ENCODE measurements at places on chromosomes 6 and 20.

- no peak for DNase-seq
These were observed 801 bp downstream of the CCDC28A start for GRCh38 chr6:138774370-138774769.

DNA sequence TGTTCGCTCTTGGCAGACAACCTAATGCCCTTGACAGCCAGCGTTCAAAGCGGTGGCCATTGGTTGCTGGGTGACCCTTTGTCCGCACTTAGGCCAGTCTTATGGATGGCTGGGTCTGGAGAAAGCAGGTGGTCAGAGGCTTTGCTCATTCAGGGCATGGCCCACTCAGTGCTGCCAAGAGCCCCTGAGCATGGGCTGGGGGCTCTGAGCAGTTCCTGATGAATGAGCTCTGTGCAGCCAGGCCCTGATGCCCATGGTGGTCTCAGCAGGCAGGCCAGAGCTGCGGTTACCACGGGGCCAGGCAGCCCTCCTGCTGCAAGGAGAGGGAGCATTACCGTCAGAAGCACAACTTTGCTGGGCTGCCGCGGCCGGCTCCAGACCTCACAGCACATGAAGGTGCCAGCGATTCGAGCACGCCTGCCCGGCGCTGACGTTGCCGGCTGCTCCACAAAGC lies 36.3 kb downstream of the CDH4 start:
- DNase-seq, result no peak

- DNase-seq, result no peak
These were observed 105.8 kb upstream of the SUPT3H start for GRCh38 chr6:45483501-45483900.

- DNase-seq, result no peak
These were observed 3.9 kb upstream of the SULF2 start for GRCh38 chr20:47789081-47789763.

DNA sequence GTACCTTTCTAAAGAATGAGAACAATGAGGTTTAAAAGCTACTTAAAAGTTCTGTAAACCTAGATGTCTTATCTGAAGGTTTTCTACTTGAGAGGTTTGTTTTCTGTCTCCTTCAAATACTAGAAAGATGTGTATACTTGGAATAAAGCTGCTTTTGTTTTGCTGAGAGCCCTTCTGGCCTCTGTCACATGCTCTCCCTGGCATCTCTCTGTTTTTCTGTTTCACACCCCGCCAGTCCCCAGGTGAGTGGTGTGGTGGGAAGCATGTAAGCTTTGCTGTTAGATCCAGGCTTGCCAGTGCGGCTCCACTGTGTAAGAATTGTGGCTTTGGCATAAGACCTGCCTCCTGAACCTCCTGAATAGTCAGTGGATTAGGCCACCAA lies 56.8 kb downstream of the SNX9 start:
- DNase-seq, result no peak
